ENCODE measurements at places on chromosomes 16 and 17. TPM values are rescaled to one million over a fixed set of nuclear protein-coding genes. Genes with fewer than 3 reads are reported as not detected.

- peaks cover 2% of the 10 kb centered on the region for H3K36me3 ChIP-seq
- H3K27me3 ChIP-seq = no peaks in the 10 kb centered on the region
- H3K4me1 ChIP-seq = peaks cover 2% of the 10 kb centered on the region
- no peak for DNase-seq
- no peak overlapping the region for H3K4me3 ChIP-seq
- no peak overlapping the region for H3K27ac ChIP-seq
Measured at GRCh38 chr16:88494335-88495154, 41.5 kb downstream of the ZFPM1 start.

AIPL1 gene
- not detected for total RNA-seq

GRCh38 chr17:48725004-48725287, 2.0 kb downstream of the PRAC2 start:
- H3K27ac ChIP-seq = no peak overlapping the region
- H3K27me3 ChIP-seq = peaks cover 81% of the 10 kb centered on the region
- peaks cover 1% of the 10 kb centered on the region for H3K36me3 ChIP-seq
- H3K4me3 ChIP-seq = peak overlapping the region; percentile 28
- H3K4me1 ChIP-seq = peaks cover 39% of the 10 kb centered on the region

DNA sequence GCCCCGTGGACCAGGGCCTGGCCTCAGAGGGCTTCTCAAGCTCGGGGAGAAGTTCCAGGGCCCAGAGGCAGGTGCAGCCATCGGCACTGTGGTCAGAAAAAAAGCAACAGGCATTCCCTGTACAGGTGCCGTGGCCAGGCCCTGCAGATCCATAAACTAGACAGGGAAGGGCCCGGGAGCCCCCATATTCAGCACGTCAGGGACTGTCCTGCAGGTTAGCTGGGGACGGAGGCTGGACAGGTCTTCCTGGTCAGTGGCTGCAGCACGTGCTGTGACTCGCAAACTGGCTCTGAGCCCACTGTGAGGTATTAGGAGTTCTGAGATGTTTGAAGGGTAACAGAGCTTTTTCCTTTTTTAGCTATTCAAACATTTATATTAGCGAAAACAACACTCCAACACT, 15.0 kb upstream of the C16orf95 start:
- peaks cover 6% of the 10 kb centered on the region for H3K4me1 ChIP-seq
- no peak for DNase-seq
- H3K4me3 ChIP-seq = no peak overlapping the region
- H3K27me3 ChIP-seq = no peaks in the 10 kb centered on the region

GRCh38 chr16:17345043-17345442, 125.7 kb downstream of the XYLT1 start:
- H3K4me3 ChIP-seq = no peak overlapping the region
- DNase-seq = no peak
- peaks cover 86% of the 10 kb centered on the region for H3K4me1 ChIP-seq
- H3K27me3 ChIP-seq = no peaks in the 10 kb centered on the region
- peaks cover under 1% of the 10 kb centered on the region for H3K36me3 ChIP-seq
- H3K27ac ChIP-seq = no peak overlapping the region

DNA sequence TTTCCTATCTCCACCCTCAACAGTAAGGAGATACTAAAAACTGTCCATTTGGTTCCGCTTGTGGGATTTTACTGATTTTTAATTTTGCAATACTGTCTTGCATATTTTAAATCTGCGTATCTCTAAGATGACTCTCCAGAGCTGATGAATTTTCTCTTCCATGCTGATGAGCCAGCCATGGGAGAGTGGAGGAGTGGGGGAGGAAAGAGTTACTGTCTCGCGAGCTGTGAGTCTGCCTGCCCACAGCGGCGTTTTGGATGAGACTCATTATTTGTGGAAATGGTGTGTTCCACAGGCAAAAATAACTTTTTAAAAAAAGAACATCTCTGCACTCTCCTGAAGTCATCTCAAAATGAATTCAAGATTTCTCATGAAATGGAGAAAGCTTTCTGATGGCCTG, 34.6 kb upstream of the MYOCD start:
- no peaks in the 10 kb centered on the region for H3K4me1 ChIP-seq
- H3K27ac ChIP-seq = no peak overlapping the region
- H3K27me3 ChIP-seq = peaks cover 7% of the 10 kb centered on the region
- no peak overlapping the region for H3K4me3 ChIP-seq
- no peak for DNase-seq
